ENCODE measurements at places on chromosomes 1 and 21.
A peak's percentile ranks its signal among the peaks of the same experiment; 100 is the strongest.

- no peaks in the 10 kb centered on the region for H3K4me1 ChIP-seq
- H3K27ac ChIP-seq: no peak overlapping the region
- no peaks in the 10 kb centered on the region for H3K27me3 ChIP-seq
- no peak for DNase-seq
- H3K36me3 ChIP-seq: no peaks in the 10 kb centered on the region
- H3K4me3 ChIP-seq: no peak overlapping the region
Measured at GRCh38 chr1:93148001-93148400, 32.2 kb downstream of the TMED5 start.

DNA sequence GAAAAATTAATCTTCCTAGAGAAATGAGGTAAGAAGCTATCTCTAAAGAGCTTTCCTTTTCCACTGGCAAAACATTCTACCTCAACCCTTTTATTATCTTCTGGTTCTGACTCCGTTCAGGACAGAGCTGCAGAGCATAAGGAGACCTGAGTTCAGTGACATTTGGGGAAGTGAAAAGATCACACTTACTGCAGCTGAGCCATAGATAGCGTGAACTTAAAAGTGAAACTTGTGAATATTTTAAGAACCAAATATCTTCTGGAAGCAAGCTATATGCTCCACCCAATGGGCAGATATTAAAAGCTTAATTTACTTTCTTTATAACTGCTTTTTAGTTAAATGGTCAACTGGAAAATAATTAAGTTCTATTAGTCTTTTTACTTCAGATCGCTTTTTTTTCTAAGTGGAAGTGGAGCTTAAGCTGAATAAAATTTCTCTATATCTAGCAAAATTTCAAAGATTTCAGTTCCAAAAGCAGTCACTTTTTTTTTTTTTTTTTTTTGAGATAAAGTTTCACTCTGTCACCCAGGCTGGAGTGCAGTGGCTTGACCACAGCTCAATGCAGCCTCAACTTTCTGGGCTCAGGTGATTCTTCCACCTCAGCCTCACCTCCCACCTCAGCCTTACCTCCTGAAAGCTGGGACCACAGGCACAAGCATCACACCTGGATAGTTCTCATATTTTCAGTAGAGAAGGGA is 11.9 kb downstream of the PTPN22 start:
- peaks cover 14% of the 10 kb centered on the region for H3K4me1 ChIP-seq
- peak overlapping the region; percentile 39 for H3K27ac ChIP-seq
- peak; percentile 46 for DNase-seq
- H3K27me3 ChIP-seq: no peaks in the 10 kb centered on the region
- H3K36me3 ChIP-seq: no peaks in the 10 kb centered on the region

DNA sequence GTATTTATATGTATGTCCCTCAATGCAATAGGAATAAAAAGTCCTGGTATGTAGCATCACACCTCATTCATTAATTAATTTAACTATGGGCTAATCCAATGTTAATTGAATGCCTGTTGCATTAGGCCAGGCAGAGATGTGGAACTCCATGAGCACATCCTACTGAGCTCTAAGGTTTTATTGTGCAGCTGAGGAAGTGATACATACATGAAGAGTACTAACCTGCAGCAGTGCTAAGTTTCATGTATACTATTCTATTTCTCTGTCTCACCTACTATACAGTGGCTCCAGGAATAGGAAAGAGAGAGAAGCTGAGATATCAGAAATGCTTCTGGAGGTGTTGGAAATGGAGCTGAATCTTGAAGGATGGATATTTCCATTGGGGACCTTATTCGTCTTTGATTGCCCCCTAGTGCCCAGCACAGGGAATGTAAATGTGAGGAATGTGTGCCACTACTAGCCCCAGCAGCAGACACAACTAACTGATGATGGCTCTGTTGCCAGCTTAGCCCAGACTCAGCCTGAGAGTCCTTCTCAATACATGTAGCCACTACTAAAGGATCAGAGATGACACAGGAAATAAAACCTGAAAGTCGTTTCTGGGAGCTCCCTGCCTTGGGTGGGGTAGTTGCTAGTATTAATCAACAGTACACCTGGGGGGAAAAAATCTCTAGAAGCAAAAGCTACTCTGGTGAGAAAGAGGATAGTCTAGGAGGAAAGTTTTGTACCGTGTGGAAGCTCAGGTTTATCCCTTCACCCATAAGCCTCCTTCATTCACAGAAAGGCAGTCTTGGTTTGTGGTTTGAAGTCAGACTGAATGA is 173.3 kb upstream of the FOXD3 start:
- no peak overlapping the region for H3K27ac ChIP-seq
- H3K4me3 ChIP-seq: no peak overlapping the region
- no peaks in the 10 kb centered on the region for H3K27me3 ChIP-seq
- peak; percentile 12 for DNase-seq
- no peaks in the 10 kb centered on the region for H3K4me1 ChIP-seq

DNA sequence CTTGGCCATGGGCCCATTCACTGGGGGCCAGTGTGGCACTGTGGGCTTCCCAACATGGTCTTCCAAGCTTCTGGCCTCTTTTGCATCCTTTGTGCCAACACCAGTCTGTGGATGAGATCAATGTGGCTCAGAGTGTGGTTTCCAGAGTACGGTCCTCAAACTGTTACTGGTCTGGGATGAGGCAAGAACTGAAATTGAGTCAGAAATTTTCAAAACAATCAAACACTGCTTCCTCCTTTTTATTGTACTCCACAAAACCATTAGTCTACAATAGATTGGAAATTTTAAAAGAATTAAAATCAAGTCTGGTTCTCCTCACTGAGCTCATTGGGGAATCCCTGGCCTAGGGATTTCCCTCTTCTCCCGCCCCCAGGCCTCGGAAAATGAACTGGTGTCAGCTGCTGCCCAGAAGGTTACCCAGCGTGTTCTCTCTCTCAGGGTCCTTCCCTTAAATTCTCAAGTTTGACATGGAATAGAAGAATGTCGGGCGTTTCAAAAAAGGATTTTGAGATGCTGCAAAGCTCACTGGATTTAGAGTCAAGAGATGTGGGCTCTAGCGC is 222.0 kb downstream of the SDCCAG8 start:
- no peak overlapping the region for H3K4me3 ChIP-seq
- H3K36me3 ChIP-seq: no peaks in the 10 kb centered on the region

GRCh38 chr21:32957545-32957944 is 68.2 kb upstream of the OLIG2 start:
- no peaks in the 10 kb centered on the region for H3K27me3 ChIP-seq
- H3K4me1 ChIP-seq: no peaks in the 10 kb centered on the region
- H3K4me3 ChIP-seq: no peak overlapping the region
- H3K36me3 ChIP-seq: no peaks in the 10 kb centered on the region

GRCh38 chr1:206856674-206857464 is 8.6 kb upstream of the IL20 start:
- DNase-seq: peak; percentile 43
- H3K27ac ChIP-seq: no peak overlapping the region
- no peaks in the 10 kb centered on the region for H3K4me1 ChIP-seq
- no peaks in the 10 kb centered on the region for H3K36me3 ChIP-seq
- no peak overlapping the region for H3K4me3 ChIP-seq

DNA sequence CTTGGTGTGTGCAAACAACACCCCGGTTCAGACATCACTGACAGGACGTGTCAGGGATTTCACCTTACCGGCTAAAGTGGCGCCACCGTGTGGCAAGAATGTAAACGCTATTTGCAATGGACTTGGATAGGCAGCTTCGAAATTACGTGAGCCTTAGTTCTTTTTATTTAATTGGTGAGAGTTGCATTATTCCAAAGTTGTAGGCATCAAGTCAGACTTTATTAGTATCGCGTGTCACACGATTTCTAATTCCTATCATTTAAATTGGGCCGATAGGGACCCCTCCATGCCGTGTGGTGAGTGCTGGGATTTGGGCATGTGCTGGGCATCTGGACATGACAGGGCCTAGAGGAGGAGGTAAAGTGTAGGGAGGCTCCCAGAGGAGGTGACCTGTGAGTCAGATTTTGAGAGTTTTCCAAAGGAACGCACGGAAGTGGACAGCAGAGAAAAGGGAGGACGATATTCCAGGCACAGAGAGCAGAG is 14.5 kb upstream of the CPT2 start:
- H3K27ac ChIP-seq: no peak overlapping the region
- H3K27me3 ChIP-seq: peaks cover 7% of the 10 kb centered on the region
- no peaks in the 10 kb centered on the region for H3K4me1 ChIP-seq
- DNase-seq: peak; percentile 82
- H3K4me3 ChIP-seq: no peak overlapping the region

- no peaks in the 10 kb centered on the region for H3K4me1 ChIP-seq
- DNase-seq: no peak
- H3K36me3 ChIP-seq: no peaks in the 10 kb centered on the region
- H3K27me3 ChIP-seq: peaks cover 76% of the 10 kb centered on the region
- no peak overlapping the region for H3K27ac ChIP-seq
Measured at GRCh38 chr1:29983321-29983720, 740.1 kb downstream of the MATN1 start.

DNA sequence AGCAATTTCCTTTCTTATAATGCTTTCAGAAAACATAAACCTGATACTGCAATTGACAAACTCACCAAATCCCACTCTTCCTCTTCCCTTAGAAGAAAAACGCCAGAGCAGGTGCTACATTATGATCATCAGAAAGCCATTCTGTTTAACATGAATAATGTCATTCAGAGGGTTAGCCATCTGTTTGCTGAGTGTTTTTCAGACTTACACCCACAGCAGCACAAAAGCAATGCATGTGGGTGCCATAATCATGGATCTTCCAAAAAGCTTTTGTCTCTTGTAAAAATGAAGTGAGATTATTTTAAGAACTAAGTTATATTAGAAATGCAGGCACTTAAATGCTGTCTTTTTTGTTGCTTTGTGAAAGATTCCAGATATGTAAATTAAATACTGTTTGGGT is 204.6 kb upstream of the TMPRSS15 start:
- no peaks in the 10 kb centered on the region for H3K27me3 ChIP-seq
- peaks cover 13% of the 10 kb centered on the region for H3K4me1 ChIP-seq
- H3K4me3 ChIP-seq: no peak overlapping the region
- no peaks in the 10 kb centered on the region for H3K36me3 ChIP-seq

- H3K4me3 ChIP-seq: no peak overlapping the region
- no peak overlapping the region for H3K27ac ChIP-seq
- H3K36me3 ChIP-seq: no peaks in the 10 kb centered on the region
- H3K27me3 ChIP-seq: no peaks in the 10 kb centered on the region
Measured at GRCh38 chr1:61925591-61926298, 183.5 kb downstream of the PATJ start.

DNA sequence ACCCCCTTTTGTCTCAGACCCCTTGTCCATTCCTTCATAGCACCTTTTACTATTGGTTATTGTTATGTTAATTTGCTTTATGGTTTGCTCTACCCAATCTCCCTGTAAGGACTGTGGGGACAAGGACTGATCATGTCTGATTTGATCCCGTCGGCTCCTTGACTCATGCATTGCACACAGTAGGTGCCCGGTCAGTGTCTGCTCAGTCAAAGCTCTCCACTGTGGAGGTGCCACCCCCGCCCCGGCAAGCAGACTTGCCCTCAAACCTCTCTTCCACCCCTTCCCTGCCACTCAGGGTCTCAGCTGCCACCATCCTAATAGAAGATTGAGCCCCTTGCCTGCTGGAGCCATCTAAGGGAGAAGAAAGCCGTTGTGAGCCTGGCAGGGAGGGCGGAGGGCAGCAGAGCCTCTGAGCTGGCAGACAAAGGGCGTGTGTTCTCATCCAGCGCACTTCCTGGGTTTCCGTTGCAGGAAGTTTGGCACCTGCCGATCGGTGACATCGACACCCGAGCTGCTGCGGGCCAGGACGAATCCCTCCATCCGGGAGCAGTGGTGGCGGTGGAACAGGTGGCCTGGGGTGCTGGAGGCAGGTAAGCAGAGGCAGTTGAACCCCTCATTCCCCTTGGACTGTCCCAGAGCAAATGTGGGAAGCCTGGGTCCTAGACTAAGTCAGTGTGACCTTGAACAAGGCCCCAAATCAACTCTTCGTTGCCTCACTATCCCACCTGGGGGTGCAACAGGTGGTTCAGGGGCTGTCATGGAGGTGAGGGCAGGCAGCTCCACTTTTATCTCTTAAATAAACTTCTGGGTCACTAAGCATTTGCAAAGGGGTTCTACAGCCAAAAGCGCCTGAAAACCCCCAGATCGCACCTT is 2.2 kb upstream of the FBLIM1 start:
- no peak overlapping the region for H3K27ac ChIP-seq
- no peaks in the 10 kb centered on the region for H3K4me1 ChIP-seq

DNA sequence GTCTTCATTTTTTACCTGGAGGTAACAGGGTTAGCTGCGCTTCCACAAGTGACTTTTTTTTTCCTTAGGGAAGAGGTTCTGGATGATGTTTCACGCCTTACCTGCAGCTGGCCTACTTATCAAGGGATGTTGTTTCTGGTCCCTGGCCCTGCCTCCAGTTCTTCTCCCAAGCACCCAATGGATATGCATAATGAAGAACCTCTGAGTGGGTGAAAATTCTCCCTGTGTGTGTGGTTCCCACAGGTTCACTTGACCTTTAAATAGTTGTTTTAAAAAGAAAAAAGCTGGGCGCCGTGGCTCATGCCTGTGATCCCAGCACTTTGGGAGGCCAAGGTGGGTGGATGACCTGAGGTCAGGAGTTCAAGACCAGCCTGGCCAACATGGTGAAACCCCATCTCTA is 31.8 kb upstream of the DPT start:
- H3K4me3 ChIP-seq: no peak overlapping the region
- H3K4me1 ChIP-seq: no peaks in the 10 kb centered on the region
- H3K27me3 ChIP-seq: no peaks in the 10 kb centered on the region
- no peak overlapping the region for H3K27ac ChIP-seq
- H3K36me3 ChIP-seq: no peaks in the 10 kb centered on the region

DNA sequence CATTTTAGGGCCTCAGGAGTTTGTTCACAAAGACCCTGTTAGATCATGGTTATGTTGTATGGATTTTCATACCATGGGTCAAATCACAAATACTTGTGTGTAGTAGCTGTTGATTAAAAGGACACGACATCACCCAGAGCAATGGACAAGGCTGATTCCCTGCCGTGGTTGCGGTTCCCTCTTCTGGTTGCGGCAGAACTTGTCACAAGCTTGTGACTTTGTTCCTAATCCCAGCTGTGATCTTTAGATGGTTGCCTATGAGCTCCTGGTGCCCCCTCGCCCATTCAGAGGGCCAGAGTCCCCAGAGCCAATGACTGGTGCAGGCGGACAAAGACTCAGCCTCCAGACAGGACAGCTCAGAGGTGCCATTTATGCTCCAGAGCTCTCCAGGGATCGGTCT is 11.8 kb upstream of the SDHB start:
- no peak for DNase-seq
- H3K4me1 ChIP-seq: no peaks in the 10 kb centered on the region
- no peak overlapping the region for H3K4me3 ChIP-seq
- H3K36me3 ChIP-seq: no peaks in the 10 kb centered on the region
- H3K27ac ChIP-seq: no peak overlapping the region
- peaks cover 97% of the 10 kb centered on the region for H3K27me3 ChIP-seq

DNA sequence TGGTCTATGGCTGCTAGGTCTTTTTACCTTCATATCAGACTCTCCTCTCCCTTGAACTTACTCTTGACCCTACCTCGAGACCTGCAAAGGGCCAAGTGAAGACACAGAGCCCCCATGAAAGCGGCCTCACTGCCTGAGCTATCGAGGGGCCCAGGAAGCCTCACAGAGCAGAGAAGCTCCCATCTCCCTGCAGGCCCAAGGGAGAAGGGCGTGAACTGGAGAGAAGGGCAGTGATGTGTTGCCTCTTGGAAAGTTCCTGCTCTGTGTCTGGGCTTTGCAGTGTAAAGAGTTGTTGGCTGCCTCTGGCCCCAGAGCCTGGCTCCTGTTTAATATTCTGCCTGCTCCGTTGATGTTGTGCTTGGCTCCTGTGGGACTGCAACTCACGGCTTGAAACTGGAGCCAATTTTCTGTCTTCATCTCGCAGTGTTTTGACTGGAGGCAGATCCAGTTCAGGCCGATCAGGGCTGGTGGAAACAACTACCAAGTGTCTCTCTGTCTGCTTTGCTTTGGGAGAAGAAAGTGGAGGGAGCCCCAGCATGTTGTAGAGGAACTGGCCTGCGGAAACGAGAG is 4.3 kb downstream of the SERTAD4 start:
- no peak overlapping the region for H3K27ac ChIP-seq
- peaks cover 7% of the 10 kb centered on the region for H3K27me3 ChIP-seq
- DNase-seq: no peak
- no peaks in the 10 kb centered on the region for H3K4me1 ChIP-seq
- H3K36me3 ChIP-seq: no peaks in the 10 kb centered on the region
- no peak overlapping the region for H3K4me3 ChIP-seq

All from MM.1S (cell line).